ENCODE measurements at places on chromosomes 3 and 15. TPM values are rescaled to one million over a fixed set of nuclear protein-coding genes. Genes with fewer than 3 reads are reported as not detected.

C3orf85 gene
- total RNA-seq: not detected

GAP43 gene
- total RNA-seq: 0.56 TPM

GOLGA6L7 gene
- not detected for total RNA-seq

GRK7 gene
- not detected for total RNA-seq

FAM98B gene
- 5.4 TPM for total RNA-seq

PCSK6 gene
- total RNA-seq: 4.2 TPM

KCNMB2 gene
- not detected for total RNA-seq

GPR62 gene
- not detected for total RNA-seq

SEMA3F gene
- 1.7 TPM for total RNA-seq

GCSAM gene
- not detected for total RNA-seq

COL6A5 gene
- not detected for total RNA-seq

ARMC8 gene
- total RNA-seq: 50.2 TPM

ZNF860 gene
- 0.85 TPM for total RNA-seq

TP63 gene
- 0.28 TPM for total RNA-seq

All from regular cardiac myocyte (primary cell).